Aorta (tissue), 5 donors: ENCODE measurements at places on chromosomes 16 and 17. TPM values are rescaled to one million over a fixed set of nuclear protein-coding genes. Genes with fewer than 3 reads are reported as not detected.

- no peak overlapping the region for H3K27ac ChIP-seq
- H3K4me3 ChIP-seq: no peak overlapping the region
- H3K36me3 ChIP-seq: no peaks in the 10 kb centered on the region
- H3K4me1 ChIP-seq: no peaks in the 10 kb centered on the region
These were observed 169.8 kb downstream of the WWOX start for GRCh38 chr16:78269256-78269655.

- no peaks in the 10 kb centered on the region for H3K27me3 ChIP-seq
- H3K4me3 ChIP-seq: no peak overlapping the region
- H3K27ac ChIP-seq: no peak overlapping the region
- H3K4me1 ChIP-seq: no peaks in the 10 kb centered on the region
- DNase-seq: no peak
These were observed 40.5 kb upstream of the KLHDC4 start for GRCh38 chr16:87806261-87806640.

- no peak for DNase-seq
- no peak overlapping the region for H3K4me3 ChIP-seq
- no peaks in the 10 kb centered on the region for H3K4me1 ChIP-seq
- H3K27me3 ChIP-seq: no peaks in the 10 kb centered on the region
- no peak overlapping the region for H3K27ac ChIP-seq
These were observed 321.8 kb downstream of the WWOX start for GRCh38 chr16:78421181-78421708.

- DNase-seq: no peak
- H3K27me3 ChIP-seq: no peaks in the 10 kb centered on the region
- no peak overlapping the region for H3K27ac ChIP-seq
- H3K4me3 ChIP-seq: no peak overlapping the region
- H3K4me1 ChIP-seq: no peaks in the 10 kb centered on the region
These were observed 396.5 kb upstream of the PMFBP1 start for GRCh38 chr16:72568502-72568901.

DNA sequence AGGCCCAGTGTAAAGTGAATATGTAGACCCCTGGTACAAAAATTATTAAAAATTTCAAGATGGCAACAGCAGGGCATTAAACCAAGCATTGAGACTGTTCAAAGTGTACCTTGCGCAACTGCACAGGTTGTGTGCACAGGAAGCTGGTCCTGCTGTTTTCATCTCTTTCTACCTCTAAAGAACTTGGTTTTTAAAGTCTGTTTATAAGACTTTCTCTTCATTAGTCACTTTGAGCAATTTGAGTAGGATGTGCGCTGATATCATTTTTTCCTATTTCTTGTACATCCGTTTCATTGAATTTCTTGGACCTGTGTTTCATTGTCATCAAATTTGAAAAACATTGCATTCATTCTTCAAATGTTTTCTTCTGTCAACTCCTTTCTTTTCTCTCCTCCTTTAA lies 16.8 kb upstream of the PMP22 start:
- DNase-seq: no peak
- no peaks in the 10 kb centered on the region for H3K36me3 ChIP-seq
- H3K4me1 ChIP-seq: no peaks in the 10 kb centered on the region
- H3K27ac ChIP-seq: no peak overlapping the region

DNA sequence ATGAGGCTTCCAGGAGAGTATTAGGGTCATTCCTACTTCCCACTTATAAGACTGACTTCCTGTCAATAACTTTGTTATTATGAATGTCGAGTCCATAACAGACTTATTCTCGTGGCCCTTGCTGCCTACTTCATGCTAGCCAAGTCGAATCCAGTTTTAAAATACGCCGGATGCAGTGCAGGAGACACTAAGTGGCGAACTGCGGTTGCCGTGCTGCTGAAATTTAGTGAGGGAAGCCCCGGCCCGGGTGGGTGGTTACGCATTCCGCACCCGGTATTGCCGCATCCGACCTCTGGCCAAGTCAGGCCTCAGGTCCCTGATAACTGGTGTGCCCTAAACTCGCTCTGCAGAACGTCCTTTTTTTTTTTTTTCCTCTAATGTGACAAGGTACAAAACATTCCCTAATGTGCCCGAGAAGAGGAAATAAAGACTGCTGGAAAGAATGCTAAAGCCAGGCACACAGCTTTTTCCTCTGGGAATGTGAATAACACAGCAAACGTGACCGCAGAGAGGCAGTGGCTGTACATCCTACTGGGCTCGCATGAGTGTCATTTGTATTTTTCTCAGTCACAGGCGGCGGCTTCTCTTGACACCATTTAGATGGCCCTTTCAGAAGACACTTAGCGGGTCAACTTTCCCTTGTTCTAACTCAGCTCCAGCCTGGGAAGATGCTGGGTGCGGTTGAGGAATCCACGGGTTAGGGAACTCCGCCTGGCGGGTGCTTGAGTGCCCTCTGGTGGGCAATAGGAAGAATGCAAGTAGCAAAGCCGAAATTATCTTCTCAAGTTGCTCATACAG lies 7.1 kb upstream of the AKTIP start:
- H3K27me3 ChIP-seq: no peaks in the 10 kb centered on the region
- peak; percentile 74 for DNase-seq

GRCh38 chr17:15886804-15887203 lies 58.1 kb upstream of the ADORA2B start:
- H3K4me3 ChIP-seq: no peak overlapping the region
- no peaks in the 10 kb centered on the region for H3K27me3 ChIP-seq
- no peak overlapping the region for H3K27ac ChIP-seq
- no peak for DNase-seq
- no peaks in the 10 kb centered on the region for H3K36me3 ChIP-seq
- H3K4me1 ChIP-seq: no peaks in the 10 kb centered on the region

The MAPT gene
- 3.9 TPM for total RNA-seq
